Activated CD4-positive, alpha-beta T cell treated with anti-CD3 and anti-CD28 coated beads, Interleukin-2, amount 50 U/mL, for 24 hours (primary cell): ENCODE measurements at places on chromosomes 1 and 21.

- no peak for DNase-seq
Measured at GRCh38 chr1:36135330-36135667, 10.3 kb upstream of the COL8A2 start.

GRCh38 chr1:87150143-87150542 is 178.5 kb upstream of the LMO4 start:
- DNase-seq, result no peak

DNA sequence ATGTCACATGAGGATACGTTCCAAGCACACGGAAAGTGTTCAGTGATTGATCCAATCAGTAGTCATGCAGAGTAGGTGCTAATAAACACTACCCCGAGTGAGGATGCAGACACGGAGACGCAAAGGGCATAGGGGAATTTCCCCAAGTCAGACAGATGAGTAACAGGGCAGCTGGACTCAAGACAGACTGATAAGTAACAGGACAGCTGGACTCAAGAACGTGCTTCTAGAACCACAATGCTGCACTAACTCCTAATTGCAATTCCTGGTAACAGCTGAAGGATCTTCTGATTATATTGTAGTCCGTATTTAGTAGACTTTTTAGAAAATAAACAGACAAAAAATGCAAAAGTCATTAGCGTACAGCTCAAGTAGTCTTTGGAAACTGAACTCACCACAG is 1.9 kb upstream of the OR2T10 start:
- DNase-seq, result no peak

GRCh38 chr1:38834937-38835827 is 24.4 kb downstream of the RRAGC start:
- DNase-seq, result peak; percentile 69

GRCh38 chr1:110752941-110753725 is 78.4 kb upstream of the KCNA3 start:
- no peak for DNase-seq

GRCh38 chr1:30879940-30880677 is 28.4 kb downstream of the SDC3 start:
- DNase-seq, result no peak

DNA sequence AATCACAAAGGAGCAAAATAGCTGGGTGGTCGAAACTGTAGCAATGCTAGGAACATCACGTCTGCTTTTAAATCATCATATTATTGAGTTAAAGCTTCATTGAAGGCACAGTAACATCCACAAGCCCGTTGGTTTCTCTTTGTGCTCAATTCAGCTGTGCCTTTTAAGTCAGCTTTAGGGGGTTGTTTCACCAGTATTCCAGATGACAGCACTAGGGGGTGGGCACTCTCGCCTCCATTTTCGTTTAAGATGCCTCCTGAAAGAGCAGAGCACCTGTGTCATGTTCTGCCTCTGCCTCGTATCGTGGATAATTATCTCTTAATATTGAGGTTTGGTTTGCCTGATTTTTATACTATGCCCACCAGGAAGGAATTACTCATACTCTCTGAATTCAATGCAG is 139.8 kb upstream of the PTBP2 start:
- DNase-seq, result no peak

GRCh38 chr1:18955441-18956192 is 859 bp downstream of the IFFO2 start:
- DNase-seq, result peak; percentile 38

DNA sequence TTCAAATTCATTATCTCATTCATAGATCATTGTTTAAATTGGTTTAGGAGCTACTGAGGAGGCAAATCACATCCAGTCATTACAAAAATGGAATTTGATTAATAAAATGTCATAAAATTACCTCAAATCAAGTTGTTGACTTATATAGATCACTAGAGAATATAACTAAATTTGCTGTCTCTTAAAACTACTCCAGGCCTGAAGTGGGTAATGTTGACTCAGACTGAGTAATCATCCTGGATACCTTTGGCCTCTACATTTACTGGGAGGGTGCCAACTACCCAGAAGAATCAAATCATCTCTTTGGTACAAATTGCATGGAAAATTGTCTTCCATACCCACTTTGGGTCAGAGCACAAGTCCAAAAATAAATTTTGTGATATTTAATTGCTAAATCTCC is 191.2 kb upstream of the GREM2 start:
- no peak for DNase-seq

DNA sequence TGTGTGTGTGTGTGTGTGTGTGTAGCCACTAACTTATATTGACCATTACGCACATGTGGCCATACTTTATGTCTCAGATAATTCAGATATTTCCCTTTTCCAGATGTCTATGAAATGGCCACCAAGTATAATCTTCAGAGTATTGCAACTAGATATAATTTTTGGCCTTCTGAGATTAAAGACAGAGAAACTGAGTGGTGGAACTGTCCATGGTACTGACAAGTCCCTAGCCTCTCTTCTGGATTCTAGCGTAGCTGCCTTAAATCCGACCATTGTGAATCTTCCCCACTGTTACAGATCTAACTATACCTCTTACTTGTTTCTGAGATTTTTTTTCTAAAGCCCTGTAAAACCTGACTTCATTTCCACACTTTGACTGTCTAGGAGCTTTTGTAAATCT is 100.0 kb upstream of the SERTAD4 start:
- no peak for DNase-seq

GRCh38 chr21:31162827-31163226 is 124.6 kb upstream of the KRTAP19-8 start:
- no peak for DNase-seq

GRCh38 chr1:177351361-177352108 is 180.8 kb downstream of the BRINP2 start:
- DNase-seq, result no peak

DNA sequence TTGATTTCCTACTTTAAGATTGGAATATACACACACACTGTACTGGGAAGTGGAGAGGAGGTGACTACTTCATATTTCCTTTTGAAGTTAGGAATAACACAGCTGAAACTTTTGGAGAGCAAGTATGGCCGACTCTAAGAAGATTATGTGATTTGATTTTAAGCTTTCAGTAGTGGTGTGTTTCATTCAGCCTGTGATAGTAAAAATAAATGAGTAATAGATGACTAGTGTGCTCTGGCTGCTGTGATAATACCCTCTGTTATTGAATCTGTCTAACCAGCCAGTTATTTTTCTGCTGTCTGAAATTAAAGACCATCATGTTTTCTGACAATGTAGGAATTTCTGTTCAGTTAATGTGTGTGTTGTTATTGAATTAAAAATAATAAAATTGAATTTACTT is 48.3 kb downstream of the CTTNBP2NL start:
- DNase-seq, result no peak

GRCh38 chr1:216224233-216224632 is 199.0 kb downstream of the USH2A start:
- DNase-seq, result no peak

DNA sequence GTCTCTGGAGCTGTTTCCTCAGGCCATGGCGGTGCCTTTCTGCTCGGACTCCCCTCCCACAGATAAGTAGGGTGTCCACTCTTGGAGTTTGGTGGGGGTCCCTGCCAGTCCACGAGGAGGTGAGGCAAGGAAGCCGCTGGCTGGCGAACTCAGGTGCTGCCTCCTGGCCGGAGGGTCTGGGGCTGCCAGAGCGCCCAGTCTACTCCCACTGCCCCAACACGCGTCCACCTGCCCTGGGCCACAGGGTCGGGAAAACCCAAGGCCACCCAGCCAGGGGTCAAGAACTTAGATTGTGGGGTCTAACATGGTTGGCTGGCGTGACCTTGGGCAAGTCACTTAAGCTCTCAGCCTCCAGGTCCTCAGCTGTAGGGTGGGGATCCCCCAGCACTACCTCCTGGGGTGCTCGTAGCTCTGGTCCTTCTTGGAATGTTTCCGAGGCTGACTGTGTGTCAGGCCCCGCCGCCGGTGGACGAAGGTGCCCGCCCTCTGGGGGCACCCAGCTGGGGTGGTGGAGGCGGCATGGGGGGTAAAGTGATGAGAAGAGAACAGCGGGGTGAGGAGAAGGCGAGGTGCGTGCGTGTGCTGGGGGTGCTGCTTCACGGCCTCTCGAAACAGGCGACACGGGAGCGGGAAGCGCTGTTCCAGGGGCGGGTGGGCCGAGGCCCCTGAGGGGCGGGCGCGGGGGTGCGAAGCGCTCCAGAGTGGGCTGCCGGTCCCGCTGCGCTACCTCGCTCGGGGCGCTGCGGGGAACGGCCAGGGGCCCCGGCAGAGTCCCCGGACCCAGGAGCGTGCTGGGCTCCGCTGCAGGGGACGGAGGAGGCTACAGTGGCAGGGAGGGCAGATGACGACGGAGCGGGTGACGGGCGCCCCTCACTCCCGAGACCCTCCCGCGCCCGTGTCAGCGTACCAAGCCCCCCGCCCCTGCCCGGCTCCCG is 1.2 kb downstream of the SH2D5 start:
- DNase-seq, result no peak

GRCh38 chr1:200180821-200181220 is 153.3 kb downstream of the NR5A2 start:
- no peak for DNase-seq

- DNase-seq, result no peak
Measured at GRCh38 chr1:167681451-167682098, 40.2 kb upstream of the MPZL1 start.

DNA sequence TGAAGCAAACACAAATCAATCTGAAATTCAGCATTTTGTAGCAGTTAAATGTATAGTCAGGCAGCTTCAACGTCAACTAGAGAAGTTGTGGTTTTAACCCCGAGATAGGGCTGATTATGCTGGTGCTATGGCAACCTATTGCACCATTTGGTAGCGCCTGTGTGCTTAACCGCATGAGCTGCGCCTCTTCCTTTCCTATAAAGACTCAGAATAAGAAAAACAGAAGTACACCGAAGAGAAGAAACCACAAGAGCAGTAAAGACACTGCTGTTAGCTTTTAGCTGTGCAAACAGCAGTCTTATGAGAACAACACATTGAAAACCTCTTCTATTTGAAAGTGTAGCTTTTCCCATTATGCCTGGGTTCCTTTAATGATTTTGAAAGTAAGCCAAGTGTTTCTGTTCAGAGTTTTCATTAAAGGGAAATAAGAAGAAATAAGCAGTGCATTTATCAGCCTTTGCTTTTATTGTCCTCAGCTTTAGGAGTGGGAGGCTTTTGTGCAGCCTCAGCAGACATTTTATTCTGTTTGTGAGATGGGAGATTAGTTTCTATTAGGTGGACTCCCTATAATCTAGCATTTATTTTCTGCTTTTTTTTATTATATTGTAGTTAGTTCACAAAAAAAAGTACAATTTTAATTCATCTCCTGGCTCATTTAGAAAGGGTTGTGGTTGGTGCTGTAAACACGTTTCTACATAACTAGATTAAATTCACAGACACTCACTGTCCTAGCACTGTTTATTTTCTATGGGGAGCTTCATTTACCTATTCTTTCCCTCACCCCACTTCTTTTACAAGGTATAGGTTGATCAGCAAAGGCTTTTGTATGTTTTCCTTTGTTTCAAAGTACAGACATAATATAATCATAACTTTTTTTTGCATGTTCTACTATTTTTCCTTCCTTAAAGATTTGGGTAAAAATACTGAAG is 43.3 kb downstream of the PTPRC start:
- no peak for DNase-seq

DNA sequence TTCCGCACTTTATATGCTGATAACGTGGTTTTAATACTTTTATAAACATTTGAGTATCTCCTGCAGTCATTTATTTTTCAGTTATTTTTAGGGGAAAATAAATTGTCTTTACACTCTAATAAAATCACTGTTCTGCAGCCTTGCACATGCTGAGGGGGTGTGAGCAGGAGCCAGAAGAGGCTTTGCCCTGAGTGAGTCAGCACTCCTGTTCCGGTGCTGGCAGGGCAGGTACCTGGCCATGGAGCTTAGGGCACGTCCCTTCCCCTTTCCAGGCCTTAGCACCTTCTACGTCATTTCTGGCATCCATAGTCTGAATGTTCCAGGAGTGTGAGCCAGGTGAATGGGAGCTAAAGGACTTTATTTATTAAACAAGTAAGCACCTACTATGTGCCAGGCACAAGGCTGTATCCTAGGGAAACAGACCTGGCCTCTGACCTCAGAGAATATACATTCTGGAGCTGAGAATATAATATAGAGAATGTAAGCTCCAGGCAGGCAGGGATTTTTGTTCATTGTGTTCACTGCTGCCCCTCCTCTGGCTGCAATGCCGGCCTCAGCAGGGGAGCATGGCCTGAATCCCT is 402.9 kb downstream of the PTPRU start:
- no peak for DNase-seq

GRCh38 chr1:231590453-231591198 is 36.0 kb upstream of the DISC1 start:
- DNase-seq, result no peak

DNA sequence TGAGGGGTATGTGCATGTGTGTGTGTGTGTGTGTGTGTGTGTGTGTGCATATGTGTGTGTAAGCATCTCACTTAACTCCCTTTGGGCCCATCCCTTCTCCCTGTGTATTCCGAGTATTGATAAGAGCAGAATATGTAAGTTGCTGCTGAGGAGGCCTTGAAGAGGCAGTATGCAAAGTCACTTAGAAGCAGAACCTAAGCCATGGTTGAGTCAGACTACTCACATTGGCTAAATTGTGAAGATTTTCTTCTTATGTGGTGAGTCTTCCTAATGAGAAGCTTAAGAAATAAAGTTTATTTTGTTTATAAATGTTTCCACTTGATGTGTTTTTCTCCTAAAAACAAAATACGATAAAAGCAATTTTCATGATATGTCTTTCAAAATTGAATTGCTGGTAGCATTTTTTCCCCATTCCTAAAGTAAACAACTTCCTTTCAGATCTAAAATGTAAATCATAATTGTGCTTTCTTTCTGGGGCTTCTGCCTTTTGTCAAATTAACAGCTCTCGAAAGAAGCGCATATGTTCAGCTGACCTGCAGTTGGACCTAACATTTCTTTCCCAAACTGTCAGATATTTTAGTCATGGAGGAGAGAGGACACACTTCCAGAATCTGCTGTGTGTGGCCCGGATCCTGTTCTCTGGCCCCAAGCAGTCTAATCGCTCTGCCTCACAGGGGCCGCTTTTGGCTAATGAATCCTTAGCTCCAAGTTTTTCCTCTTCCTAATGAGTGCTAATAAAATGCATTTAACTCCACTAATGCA is 284.0 kb downstream of the DUSP10 start:
- no peak for DNase-seq

DNA sequence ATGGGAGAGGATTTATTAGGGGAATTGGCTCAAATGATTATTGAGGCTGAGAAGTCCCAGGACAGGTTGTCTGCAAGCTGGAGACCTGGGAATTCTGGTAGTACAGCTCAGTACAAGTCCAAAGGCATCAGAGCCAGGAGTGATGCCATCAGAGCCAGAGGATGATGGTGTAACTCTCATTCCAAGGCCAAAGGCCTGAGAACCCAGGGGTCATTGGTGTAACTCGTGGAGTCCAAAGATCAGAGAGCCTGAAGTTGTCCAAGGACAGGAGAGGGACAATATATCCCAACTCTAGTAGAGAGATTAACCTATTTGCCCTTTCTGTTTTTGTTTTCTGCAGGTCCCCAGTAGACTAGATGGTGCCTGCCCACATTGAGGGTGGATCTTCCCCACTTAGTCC is 134.3 kb downstream of the MAP3K21 start:
- DNase-seq, result no peak

GRCh38 chr1:229716704-229717103 is 90.7 kb downstream of the URB2 start:
- no peak for DNase-seq
